ENCODE measurements at places on chromosomes 7 and 10.

GRCh38 chr7:157834501-157835163 is 497.8 kb downstream of the DNAJB6 start:
- no peak for DNase-seq

- DNase-seq = no peak
Measured at GRCh38 chr10:114042895-114043531, 653 bp upstream of the ADRB1 start.

GRCh38 chr10:80487791-80488538 is 33.9 kb downstream of the TSPAN14 start:
- no peak for DNase-seq

DNA sequence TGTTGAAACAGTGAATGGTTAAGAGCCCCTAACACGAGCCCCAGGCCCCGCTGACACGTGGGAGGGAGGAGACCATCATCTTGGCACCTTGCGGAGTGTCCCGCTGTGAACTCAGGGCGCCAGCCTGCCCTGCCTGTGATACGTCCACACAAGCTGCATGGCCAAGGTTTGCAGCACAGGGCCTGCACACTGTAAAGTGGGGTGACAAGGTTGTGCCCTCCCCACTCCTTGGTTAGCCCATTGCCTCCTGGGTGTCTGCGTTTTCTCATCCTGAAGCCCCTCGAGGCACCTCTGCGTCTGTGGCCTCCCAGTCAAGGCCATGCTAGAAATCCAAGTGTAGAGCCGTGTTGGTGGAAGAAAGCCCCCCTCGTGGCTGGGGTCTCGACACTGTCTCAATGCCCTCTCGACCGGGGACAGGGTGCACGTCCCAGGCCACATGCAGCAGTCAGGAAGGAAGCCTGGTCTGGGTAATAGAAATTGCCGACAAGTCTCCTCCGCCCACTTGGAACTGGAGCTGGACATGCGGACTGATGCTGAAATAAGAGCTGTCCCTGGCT is 192.1 kb downstream of the DNAJB6 start:
- DNase-seq = no peak

DNA sequence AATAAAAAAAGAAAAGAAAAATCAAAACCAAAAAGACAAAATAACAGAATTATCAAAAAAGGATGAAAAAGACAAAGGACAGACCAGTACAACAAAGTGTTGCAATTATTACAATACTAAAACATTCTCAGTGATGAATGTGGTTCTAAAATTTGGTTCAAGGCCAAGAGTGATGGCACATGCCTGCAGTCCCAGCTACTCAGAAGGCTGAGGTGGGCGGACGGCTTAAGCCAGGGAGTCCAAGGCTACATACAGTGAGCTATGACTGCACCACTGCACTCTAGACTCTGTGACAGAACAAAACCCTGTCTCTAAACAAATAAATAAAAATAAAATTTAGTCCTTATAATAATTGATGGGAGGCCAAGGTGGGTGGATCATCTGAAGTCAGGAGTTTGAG is 14.5 kb downstream of the BAZ1B start:
- no peak for DNase-seq

GRCh38 chr7:77831953-77832352 is 33.4 kb downstream of the PHTF2 start:
- DNase-seq = no peak

- no peak for DNase-seq
Measured at GRCh38 chr10:68163735-68164134, 54.4 kb downstream of the MYPN start.

- no peak for DNase-seq
Measured at GRCh38 chr10:7572391-7572790, 94.4 kb downstream of the ITIH5 start.

DNA sequence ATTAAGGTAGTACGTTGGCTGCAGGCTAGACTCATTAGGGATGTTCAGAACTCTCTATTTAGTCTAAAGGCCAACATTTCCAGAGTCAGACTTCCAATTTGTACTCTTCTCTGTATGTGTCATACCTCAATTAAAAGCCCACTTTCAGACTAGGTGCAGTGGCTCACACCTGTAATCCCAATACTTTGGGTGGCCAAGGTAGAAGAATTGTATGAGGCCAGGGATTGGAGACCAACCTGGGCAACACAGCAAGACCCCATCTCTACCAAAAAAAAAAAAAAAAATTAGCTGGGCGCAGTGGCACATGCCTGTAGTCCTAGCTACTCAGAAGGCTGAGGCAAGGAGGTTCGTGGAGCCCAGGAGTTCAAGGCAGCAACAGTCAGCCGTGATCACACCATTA is 190.7 kb upstream of the KAT6B start:
- no peak for DNase-seq

- no peak for DNase-seq
Measured at GRCh38 chr7:27453702-27454405, 208.8 kb downstream of the HIBADH start.

- DNase-seq = no peak
Measured at GRCh38 chr10:93178226-93178625, 104.5 kb downstream of the CYP26A1 start.

GRCh38 chr10:126087153-126087680 is 190.9 kb downstream of the FANK1 start:
- DNase-seq = no peak

GRCh38 chr7:2052657-2053048 is 180.1 kb downstream of the MAD1L1 start:
- no peak for DNase-seq

- DNase-seq = no peak
Measured at GRCh38 chr10:32372000-32372875, 25.3 kb upstream of the EPC1 start.

GRCh38 chr7:80749270-80749669 is 110.8 kb downstream of the CD36 start:
- DNase-seq = no peak

DNA sequence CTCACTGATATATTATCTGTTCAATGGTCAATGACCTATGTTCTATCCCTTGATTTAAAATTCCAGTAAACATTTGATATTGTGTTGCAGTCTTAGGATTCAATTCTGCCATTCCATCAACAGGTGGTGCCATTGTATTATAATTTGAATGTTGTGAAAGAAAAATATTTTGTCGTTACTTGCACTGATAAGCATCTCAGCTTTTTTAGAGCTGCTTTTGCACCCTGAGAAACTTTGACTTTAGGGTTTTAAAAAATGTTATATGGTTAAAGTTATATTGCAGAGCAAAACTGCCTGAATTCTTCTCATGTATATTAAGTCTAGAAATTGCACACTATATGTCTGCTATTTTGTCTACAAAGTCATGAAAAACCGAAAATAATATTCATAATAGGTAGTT is 18.8 kb upstream of the MINDY3 start:
- DNase-seq = no peak

GRCh38 chr10:96758423-96758822 is 38.1 kb upstream of the PIK3AP1 start:
- no peak for DNase-seq

- DNase-seq = no peak
Measured at GRCh38 chr7:41882256-41882655, 179.4 kb upstream of the INHBA start.

GRCh38 chr7:157566631-157567006 is 229.8 kb downstream of the DNAJB6 start:
- DNase-seq = no peak

- peak; percentile 25 for DNase-seq
Measured at GRCh38 chr10:60099998-60100747, 193.8 kb upstream of the CCDC6 start.

DNA sequence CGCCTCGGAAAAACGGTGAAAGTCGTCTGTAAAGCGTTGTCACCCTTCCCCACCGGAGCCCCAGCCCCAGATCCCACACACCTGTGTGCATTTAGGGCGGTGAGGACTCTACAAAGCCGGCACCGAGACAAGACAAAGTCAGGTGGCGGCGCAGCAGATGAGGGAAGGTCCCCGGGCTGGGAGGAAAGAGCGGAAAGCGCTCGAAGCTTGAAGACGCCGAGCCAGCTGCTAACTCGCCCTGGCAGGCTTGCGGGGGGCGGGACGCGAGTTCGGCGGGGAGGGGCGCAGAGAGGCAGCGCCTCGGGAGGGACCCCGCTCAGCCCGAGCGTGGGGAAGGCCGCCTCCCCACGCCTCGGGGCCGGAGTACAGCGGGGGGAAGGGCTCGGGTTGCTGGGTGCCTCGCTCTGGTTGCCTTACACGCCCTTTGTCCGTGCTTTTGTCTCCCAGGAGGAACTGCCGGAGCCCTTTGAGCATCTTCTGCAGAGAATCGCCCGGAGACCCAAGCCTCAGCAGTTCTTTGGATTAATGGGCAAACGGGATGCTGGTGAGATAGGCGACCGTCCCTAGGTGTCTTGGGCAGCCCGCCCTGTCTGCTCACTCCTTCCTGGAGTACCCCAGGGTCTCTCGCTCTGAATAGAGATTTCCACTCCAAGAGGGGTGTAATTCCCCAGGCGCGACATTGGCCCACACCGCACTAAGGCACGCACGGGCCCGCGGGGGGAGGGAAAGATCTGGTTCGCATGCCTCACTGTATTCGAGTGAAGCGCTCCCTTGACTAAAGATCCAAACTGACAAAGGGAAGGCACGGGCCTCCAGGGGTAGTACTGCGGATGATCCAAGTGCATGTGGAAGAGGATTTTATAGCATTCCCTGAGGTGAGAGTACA is 1.6 kb downstream of the TAC1 start:
- no peak for DNase-seq

GRCh38 chr7:46781901-46782439 is 799.9 kb downstream of the TNS3 start:
- DNase-seq = no peak

GRCh38 chr10:3136763-3137611 is 35.6 kb downstream of the PITRM1 start:
- DNase-seq = peak; percentile 63

GRCh38 chr10:116171505-116171904 is 101.5 kb downstream of the GFRA1 start:
- no peak for DNase-seq

DNA sequence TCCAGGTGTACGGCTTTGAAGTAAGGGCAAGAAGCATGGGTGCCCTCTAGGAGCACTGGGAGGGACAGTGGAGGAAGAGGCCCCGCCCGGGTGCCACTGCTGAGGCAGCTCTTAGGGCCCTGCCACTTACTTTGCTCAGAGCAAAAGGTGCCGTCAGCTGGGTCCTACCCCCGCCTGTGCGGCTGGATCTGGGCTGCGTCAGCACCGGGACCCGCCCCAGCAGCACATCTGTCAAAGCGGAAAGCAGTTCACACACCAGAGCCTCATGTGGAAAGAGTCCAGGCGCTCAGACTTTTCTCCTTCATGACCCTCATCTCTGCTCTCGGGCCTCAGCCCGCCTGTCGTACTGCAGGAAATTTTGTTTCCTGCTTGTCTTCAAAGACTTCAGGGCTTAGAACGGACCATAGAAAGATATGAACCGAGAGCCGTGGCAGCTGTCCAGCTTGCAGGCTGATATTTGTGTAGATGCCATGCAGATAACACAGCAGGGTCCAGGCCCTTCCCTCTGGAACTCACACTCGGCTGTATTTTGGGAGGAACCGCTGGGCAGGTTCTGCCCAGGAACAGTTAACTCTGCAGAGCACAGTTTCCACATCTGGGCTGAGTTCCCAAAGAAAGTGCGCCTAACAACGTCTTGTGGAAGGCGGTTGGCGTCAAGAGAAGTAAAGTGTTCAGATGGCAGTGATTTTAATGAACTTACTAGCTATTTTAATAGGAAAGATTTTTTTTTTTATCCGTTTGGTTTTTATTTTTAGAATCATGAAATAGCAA is 44.3 kb upstream of the PRKAR1B start:
- DNase-seq = no peak

GRCh38 chr7:129544700-129545099 is 42.4 kb downstream of the SMKR1 start:
- DNase-seq = no peak

GRCh38 chr10:48605786-48606529 is 1.1 kb upstream of the ARHGAP22 start:
- no peak for DNase-seq

- no peak for DNase-seq
Measured at GRCh38 chr10:6123532-6123931, 34.7 kb downstream of the RBM17 start.

DNA sequence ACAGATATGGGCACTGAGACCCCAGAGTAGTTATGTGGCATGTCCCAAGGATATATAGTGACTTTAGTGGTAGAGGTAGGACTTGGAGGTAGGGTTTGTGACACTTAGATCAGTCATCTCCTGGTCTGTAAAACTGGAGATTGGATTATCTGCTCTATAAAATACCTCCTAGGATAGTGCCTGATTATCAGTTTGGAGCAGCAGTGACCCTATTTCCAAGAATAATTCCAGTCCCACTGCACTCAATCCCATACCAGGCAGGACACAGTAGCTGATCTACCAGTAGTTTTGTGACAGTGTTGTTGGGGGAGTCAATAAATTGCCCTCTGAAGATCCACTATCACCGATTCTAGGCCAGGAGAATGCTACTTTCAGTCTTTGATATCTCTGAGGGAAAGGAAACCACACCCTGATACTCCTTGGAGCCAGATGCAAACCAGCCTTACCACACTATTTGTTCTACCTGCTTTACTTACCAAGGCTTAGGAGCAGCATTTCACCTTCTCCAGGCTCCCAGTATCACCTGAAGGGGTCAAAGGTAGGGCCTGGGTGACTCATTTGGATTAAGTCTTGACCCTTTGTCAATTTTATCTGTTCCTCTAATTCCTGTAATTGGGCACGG is 30.6 kb downstream of the KMT2E start:
- no peak for DNase-seq

- DNase-seq = no peak
Measured at GRCh38 chr7:28956608-28957063, 1.5 kb downstream of the TRIL start.

GRCh38 chr7:157829491-157829890 is 492.7 kb downstream of the DNAJB6 start:
- no peak for DNase-seq

Data from AG09309 (cell line).